ENCODE measurements at places on chromosomes 7 and 10. TPM values are rescaled to one million over a fixed set of nuclear protein-coding genes. Genes with fewer than 3 reads are reported as not detected.

ECHDC3 gene
- 54.2 TPM for total RNA-seq

INHBA gene
- total RNA-seq = 6.6 TPM

VPS37D gene
- total RNA-seq = 1.1 TPM

GSTO2 gene
- total RNA-seq = 1.1 TPM

SEPTIN14 gene
- total RNA-seq = not detected

DIP2C gene
- 29.4 TPM for total RNA-seq

JCAD gene
- total RNA-seq = 19.3 TPM

- peaks cover 11% of the 10 kb centered on the region for H3K4me1 ChIP-seq
- no peaks in the 10 kb centered on the region for H3K36me3 ChIP-seq
- H3K4me3 ChIP-seq = no peak overlapping the region
These were observed 218.9 kb downstream of the FAM107B start for GRCh38 chr10:14555807-14556206.

DNA sequence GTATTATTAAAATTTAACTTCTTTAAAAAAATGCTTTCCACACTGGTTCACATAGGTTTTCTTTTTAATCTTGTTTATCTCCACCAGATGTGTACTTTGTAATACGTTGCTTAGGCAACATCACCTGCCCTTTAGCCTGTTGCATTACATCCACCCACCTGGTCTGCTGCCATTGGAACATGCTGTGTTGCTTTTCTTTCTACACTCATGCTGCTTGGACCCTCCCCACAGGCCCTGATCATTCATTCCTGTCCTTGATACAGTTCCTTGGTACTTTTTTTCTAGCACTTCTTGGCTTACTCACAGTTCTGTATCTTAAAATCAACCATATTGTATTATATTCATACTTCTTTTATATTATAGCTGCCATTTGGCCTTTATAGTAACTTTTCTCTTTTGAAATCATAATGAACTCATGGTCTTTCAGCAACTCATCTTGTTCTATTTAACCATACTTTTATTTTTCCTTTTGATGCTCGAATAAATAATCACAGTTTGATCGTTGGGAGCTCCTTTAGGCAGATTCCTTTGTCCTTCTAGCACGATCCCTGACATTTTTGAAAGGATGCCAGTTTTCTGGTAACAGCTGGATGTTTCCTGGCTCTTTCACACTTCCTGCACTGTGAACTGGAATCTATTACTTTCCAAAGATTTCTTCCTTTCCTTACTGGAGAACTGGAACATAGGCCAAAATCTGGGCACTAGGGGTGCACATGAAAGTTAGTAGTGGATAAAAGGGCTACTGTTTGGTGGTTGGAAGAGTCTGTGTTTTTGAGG, 125.1 kb downstream of the CDK14 start:
- H3K27ac ChIP-seq = peak overlapping the region; percentile 51
- no peak overlapping the region for H3K4me3 ChIP-seq
- no peaks in the 10 kb centered on the region for H3K4me1 ChIP-seq
- DNase-seq = no peak

DNA sequence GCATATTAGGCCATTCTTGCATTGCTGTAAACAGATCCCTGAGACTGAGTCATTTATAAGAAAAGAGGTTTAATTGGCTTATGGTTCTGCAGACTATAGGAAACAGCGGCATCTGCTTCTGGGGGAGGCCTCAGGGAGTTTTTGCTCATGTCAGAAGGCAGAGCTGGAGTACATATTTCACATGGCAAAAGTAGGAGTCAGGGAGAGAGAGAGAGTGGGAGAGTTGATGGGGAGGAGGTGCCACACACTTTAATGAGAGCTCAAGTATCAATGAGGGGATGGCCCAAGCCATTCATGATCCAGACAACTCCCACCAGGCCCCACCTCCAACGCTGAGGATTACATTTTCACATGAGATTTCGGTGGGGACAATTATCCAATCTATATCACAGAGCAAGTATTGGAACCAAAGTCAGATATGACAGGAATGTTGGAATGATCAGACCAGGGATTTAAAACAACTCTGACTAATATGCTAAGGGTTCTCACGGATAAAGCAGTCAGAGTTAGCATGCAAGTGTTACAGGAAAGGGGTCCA, 795.3 kb upstream of the CELF2 start:
- DNase-seq = no peak
- no peaks in the 10 kb centered on the region for H3K36me3 ChIP-seq
- no peak overlapping the region for H3K27ac ChIP-seq
- no peaks in the 10 kb centered on the region for H3K4me1 ChIP-seq
- no peaks in the 10 kb centered on the region for H3K27me3 ChIP-seq
- no peak overlapping the region for H3K4me3 ChIP-seq

DNA sequence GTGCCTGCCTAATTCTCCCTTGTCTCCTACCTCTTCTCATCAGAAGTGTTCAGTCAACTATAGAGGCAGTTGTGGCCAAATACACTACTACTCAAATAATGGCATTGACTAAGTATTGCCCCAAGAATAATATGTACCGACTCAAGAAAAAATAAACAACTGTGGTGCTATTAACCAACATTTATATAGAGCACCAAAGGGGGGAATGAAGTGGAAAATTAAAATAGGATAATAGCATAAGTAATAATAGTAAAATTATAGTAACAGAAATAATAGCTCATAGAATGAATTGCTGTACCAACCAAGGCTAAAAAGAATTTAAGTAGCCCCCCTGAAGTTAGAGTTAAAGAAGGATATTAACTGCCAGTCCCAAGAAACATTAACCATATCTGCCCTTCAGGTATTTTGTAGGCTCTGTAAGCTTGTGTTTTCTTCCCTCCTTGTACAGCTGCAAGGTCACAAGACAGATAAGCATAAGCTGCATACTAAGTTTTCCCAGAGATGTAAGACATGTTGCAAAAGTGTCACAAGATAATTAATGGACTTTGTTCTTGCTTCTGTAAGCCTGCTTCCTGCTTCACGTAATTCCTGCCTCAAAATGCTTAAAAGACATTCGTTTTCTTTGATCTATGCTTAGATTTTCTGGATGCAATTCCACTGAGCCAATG, 10.9 kb upstream of the CYREN start:
- H3K4me1 ChIP-seq = no peaks in the 10 kb centered on the region
- H3K27me3 ChIP-seq = no peaks in the 10 kb centered on the region
- no peak overlapping the region for H3K27ac ChIP-seq
- no peak for DNase-seq
- peaks cover 69% of the 10 kb centered on the region for H3K36me3 ChIP-seq
- no peak overlapping the region for H3K4me3 ChIP-seq

DNA sequence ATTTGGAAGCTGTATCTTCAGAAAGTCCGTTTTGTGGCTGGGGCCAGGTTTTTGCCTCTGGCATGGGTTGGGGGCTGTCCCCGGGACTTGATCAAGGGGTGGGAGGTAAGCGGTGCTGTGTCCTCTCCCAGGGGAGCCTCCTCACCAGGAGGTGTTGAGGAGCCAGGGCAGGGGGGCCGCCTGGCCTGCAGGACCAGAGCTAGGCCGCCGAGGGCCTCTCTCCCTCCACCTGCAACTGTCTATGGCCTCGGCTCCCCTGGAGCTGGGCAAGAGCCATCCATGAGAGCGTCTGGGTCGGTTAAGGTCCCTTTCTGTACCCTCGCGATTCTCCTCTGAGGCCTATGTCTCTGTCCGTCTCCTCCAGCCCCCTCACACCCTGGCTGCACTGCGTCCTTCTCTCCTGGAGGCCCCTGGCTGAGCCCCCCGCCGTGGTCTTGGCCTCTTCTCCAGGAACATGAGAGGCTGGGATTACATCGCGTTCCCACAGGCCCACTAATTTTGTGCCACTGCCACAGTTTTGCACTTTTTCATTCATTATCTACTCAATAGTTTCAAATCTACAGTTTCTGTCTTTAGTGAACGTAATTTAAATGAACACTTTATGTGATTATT, 20.6 kb downstream of the CALML5 start:
- H3K27me3 ChIP-seq = no peaks in the 10 kb centered on the region
- no peaks in the 10 kb centered on the region for H3K4me1 ChIP-seq
- DNase-seq = no peak
- H3K36me3 ChIP-seq = no peaks in the 10 kb centered on the region
- H3K4me3 ChIP-seq = no peak overlapping the region

DNA sequence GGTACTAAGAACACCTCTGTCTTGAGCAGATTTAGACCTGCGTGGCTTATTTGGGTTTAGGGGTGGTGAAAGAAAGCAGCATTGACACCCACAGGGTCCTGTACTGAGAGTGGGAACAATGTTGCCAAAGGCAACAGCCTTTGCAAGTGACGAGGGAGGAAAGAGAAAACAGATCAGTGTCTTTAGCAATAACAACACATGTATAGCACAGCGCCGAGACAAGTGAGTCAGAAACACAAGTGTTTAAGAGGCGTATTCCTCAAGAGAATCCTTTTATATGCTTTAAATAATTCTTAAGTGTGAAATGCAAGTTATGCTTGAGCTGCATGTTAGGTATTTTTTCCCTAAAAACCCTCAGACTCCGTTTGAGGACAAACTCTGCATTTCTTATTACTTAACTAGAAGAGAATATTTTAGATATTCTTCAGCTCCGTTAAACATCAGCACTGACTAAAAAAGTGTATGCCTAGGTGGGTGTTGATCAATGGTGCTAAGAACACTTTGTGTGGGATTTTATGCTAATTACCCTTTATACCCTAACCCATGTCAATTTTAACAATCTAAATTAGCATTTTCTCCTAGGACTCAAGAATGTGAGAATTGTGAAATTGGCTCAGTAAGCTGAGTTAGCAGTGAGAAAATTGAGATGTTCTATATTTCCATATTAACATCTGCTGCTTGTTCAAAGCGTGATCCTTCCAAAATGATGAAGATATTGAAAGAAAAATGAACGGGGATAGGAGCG, 1095.4 kb upstream of the CELF2 start:
- no peaks in the 10 kb centered on the region for H3K4me1 ChIP-seq
- no peak overlapping the region for H3K4me3 ChIP-seq
- H3K27ac ChIP-seq = no peak overlapping the region
- no peaks in the 10 kb centered on the region for H3K36me3 ChIP-seq
- no peaks in the 10 kb centered on the region for H3K27me3 ChIP-seq

DNA sequence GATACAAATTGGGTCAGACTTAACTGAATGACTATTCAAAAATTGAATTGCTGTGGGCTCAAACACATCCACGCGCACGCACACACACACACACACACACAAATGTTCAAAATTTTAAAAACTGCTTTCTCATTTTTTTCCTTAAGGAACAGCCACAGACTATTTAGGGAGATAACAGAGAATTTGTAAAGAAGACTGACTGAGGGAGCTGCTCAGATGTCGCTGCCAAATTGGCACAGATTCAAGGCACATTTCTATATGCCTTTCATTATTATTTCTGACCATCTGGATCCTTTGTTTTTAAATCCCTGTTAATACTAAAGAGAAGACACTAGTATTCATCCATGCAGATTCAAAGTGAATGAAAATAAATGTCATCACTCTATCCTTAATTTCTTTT, 154.8 kb downstream of the DGKB start:
- H3K27ac ChIP-seq = no peak overlapping the region
- no peaks in the 10 kb centered on the region for H3K4me1 ChIP-seq
- H3K36me3 ChIP-seq = no peaks in the 10 kb centered on the region
- DNase-seq = no peak

- no peaks in the 10 kb centered on the region for H3K36me3 ChIP-seq
- peak overlapping the region; percentile 52 for H3K27ac ChIP-seq
- H3K4me1 ChIP-seq = peaks cover 85% of the 10 kb centered on the region
- no peak overlapping the region for H3K4me3 ChIP-seq
- DNase-seq = no peak
- no peaks in the 10 kb centered on the region for H3K27me3 ChIP-seq
These were observed 107.2 kb upstream of the PPIF start for GRCh38 chr10:79239924-79240581.

GRCh38 chr10:42898037-42898960, 115.7 kb downstream of the BMS1 start:
- no peak for DNase-seq
- H3K27me3 ChIP-seq = no peaks in the 10 kb centered on the region
- H3K36me3 ChIP-seq = no peaks in the 10 kb centered on the region

DNA sequence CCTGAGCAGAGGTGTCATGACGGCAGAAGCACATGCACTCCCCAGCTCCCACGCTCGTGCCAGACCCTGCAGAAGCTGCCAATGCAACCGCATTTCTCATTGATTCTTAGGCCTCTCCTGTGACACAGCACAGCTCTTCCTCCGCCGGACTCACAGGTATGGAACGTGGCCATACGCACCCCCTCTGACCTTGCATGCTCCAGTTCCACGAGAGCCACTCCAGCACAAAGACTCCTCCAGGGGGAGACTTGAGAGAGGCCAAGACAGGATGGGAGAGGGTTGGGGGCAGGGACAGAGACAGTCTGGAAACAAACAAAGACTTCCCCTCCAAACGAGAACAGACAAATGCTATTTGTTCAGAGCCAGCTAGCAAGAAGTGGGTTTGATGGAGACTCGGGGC, 124.3 kb upstream of the PPP2R2D start:
- H3K27me3 ChIP-seq = no peaks in the 10 kb centered on the region
- H3K27ac ChIP-seq = no peak overlapping the region
- no peak for DNase-seq
- H3K4me1 ChIP-seq = no peaks in the 10 kb centered on the region
- no peak overlapping the region for H3K4me3 ChIP-seq
- H3K36me3 ChIP-seq = no peaks in the 10 kb centered on the region

GRCh38 chr7:87147500-87147899, 4.8 kb upstream of the DMTF1 start:
- H3K27ac ChIP-seq = no peak overlapping the region
- H3K4me1 ChIP-seq = no peaks in the 10 kb centered on the region
- H3K36me3 ChIP-seq = no peaks in the 10 kb centered on the region

DNA sequence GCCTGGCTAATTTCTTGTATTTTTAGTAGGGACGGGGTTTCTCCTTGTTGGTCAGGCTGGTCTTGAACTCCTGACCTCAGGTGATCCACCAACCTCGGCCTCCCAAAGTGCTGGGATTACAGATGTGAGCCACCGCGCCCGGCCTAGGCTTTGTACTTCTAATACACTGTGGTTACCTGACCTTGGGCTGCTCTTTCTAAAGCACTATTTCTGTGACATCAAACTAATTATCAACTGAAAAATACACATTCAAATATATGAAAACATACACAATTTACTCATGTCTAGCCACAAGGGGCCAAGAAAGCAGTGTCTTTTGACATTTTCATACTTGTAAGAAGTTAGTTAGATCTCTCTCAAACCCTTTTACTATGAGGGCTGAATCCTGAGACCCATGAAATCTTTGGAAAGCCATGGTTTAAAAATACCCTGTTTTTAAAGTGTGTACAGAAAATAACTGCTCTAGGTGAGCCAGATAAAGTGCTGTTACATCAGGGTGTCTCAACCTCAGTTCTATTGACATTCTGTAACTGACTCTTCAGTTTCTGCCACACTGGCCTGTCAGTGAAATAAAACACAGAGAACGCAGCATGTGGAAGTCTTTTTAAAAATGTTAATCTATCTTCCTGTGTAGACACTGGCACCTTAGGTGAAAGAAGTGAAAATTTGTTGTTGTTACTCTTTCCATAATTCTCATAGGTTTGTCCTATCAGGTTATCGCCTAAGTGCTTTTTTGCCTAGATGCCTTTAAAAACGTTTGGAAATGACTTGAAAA, 58.8 kb downstream of the CREM start:
- H3K27ac ChIP-seq = no peak overlapping the region
- no peaks in the 10 kb centered on the region for H3K27me3 ChIP-seq
- H3K4me1 ChIP-seq = peaks cover 3% of the 10 kb centered on the region
- H3K4me3 ChIP-seq = no peak overlapping the region

- no peak overlapping the region for H3K27ac ChIP-seq
- H3K36me3 ChIP-seq = no peaks in the 10 kb centered on the region
- peak overlapping the region; percentile 19 for H3K4me3 ChIP-seq
- peaks cover 36% of the 10 kb centered on the region for H3K4me1 ChIP-seq
- H3K27me3 ChIP-seq = peaks cover 35% of the 10 kb centered on the region
These were observed 34.4 kb upstream of the GRID1 start for GRCh38 chr10:86400705-86401587.

All from heart right ventricle (tissue), 16 donors.